ENCODE measurements at places on chromosomes 16 and 17. TPM values are rescaled to one million over a fixed set of nuclear protein-coding genes. Genes with fewer than 3 reads are reported as not detected.

The TBC1D28 gene
- not detected for total RNA-seq

DNA sequence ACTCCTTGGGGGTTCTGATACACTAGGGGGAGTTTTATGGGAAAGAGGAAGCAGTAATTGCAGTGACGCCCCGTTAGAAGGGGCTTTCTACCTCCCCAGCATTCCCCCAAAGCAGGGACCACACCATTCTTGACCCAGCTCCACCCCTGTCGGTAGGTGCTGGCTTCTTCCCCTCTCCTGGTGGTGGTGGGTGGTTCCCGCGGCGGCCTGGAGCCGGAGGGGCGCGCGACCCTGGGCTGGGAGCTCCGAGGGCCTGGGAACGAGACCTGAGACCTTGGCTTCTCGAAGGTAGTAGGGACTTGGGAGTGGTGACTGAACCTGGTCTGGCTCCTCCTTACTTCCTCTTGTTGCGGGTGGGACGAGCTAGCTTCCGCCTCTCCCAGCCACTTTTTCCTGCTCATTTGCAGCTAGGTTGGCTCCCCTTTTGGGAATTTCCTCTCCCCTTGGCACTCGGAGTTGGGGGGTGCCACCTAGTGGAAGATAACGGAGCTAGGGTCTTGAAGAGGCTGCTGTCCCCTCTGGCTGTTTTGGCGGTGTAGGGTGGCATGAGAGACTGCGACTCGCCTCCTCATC lies 438 bp downstream of the GRN start:
- no peaks in the 10 kb centered on the region for H3K36me3 ChIP-seq
- H3K27ac ChIP-seq, result peak overlapping the region; percentile 8
- peaks cover 8% of the 10 kb centered on the region for H3K27me3 ChIP-seq
- DNase-seq, result peak; percentile 35
- peaks cover 2% of the 10 kb centered on the region for H3K4me1 ChIP-seq

The UTP4 gene
- total RNA-seq, result 42.5 TPM

The HS3ST2 gene
- total RNA-seq, result not detected

The HCRT gene
- total RNA-seq, result not detected

The COX4I1 gene
- total RNA-seq, result 588 TPM

DNA sequence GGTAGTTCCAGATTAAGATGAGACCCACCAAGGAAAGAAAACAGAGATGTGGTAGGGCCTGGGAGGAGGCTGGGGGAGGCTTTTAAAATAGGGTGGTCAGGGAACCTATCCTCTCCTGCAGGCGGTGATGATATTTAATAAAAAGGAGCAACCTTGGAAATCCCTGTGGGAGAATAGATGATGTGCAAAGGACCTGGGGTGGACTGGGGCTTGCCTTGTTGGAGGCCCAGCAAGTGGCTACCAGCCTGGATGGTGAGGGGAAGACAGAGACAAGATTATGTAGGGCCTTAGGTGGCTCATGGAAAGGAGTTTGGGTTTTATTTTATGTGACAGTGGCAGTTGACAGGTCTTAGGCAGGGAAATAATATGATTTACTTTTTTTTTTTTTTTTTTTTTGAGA lies 1.8 kb downstream of the POLR3E start:
- peak overlapping the region; percentile 96 for H3K27ac ChIP-seq
- DNase-seq, result no peak
- H3K27me3 ChIP-seq, result no peaks in the 10 kb centered on the region
- H3K36me3 ChIP-seq, result no peaks in the 10 kb centered on the region
- H3K4me3 ChIP-seq, result no peak overlapping the region

GRCh38 chr17:31517524-31517923 lies 126.0 kb downstream of the RAB11FIP4 start:
- H3K27me3 ChIP-seq, result no peaks in the 10 kb centered on the region
- H3K36me3 ChIP-seq, result peaks cover 45% of the 10 kb centered on the region
- no peak overlapping the region for H3K27ac ChIP-seq
- H3K4me1 ChIP-seq, result no peaks in the 10 kb centered on the region

The HBQ1 gene
- not detected for total RNA-seq

The OR4D1 gene
- 1.8 TPM for total RNA-seq

DNA sequence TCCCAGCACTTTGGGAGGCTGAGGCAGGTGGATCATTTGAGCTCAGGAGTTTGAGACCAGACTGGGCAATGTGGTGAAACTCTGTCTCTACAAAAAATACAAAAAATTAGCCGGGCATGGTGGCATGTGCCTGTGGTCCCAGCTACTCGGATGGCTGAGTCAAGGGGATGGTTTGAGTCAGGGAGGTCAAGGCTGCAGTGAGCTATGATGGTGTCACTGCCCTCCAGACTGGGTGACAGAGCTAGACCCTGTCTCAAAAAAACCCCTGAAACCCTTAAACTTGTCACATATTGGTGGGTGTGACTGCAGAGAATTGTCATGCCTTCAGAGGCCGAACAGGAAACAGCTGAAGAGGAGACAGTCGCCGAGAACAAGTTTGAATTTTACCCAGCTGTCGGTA lies 13.4 kb downstream of the RPTOR start:
- DNase-seq, result no peak
- no peak overlapping the region for H3K27ac ChIP-seq
- H3K36me3 ChIP-seq, result peaks cover 6% of the 10 kb centered on the region
- H3K4me1 ChIP-seq, result no peaks in the 10 kb centered on the region
- H3K4me3 ChIP-seq, result no peak overlapping the region
